Activated gamma-delta T cell treated with anti-CD3 and anti-CD28 coated beads, Interleukin-2, amount 50 U/mL, for 16 hours (primary cell): ENCODE measurements at places on chromosomes 7 and 10.

- no peak for DNase-seq
Observed at GRCh38 chr7:30817371-30817767, 46.2 kb downstream of the MINDY4 start.

DNA sequence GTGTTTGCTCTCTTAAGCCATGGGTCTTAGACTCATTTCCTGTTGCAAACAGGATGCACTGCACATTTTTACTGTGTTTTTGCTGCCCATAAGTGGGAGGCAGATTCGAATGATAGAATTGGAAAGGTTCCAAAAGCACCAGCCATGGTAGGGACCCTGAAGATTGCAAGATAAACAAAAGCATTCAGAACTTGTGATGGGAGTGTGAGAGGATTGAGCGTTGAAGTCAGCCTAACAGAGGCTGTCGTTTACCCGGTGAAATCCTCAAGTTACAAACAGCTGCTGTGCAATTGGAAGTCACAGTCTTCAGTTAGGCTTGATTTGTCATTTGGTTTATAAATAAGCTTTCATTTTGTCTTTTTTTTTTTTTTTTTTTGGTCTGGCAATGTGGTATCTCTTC is 192.7 kb upstream of the MKI67 start:
- no peak for DNase-seq

- DNase-seq = no peak
Observed at GRCh38 chr10:48604039-48604990, 558 bp downstream of the ARHGAP22 start.

DNA sequence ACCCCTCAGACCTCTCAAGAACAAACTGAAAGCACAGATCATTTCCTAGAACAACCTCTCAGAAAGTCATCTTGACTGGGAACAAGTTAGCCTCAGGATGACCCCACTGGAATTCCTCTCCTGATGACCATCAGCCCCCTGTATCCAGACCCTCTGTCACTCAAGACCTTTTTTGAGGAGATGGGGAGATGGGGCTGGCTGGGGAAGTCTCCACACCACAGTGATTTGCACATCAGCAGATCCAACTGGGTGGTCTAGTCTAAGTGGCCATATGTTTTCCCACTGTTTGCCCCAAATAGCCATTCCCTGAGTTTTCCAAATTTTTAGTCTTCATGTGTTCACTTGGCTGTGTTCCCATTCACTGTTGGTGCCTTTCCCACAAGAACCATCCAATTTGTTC is 452.4 kb upstream of the NPVF start:
- no peak for DNase-seq

GRCh38 chr7:127252778-127253280 is at the start of gene GRM8:
Gene GRM8 (minus strand): TSS chr7:127252941.
- no peak for DNase-seq

- no peak for DNase-seq
Observed at GRCh38 chr7:118109607-118110006, 74.4 kb upstream of the LSM8 start.

GRCh38 chr7:50657341-50657873 is 92.2 kb upstream of the DDC start:
- no peak for DNase-seq

GRCh38 chr10:113539789-113540188 is 13.1 kb upstream of the HABP2 start:
- no peak for DNase-seq

GRCh38 chr10:115514895-115515294 is 421.7 kb downstream of the ATRNL1 start:
- no peak for DNase-seq

DNA sequence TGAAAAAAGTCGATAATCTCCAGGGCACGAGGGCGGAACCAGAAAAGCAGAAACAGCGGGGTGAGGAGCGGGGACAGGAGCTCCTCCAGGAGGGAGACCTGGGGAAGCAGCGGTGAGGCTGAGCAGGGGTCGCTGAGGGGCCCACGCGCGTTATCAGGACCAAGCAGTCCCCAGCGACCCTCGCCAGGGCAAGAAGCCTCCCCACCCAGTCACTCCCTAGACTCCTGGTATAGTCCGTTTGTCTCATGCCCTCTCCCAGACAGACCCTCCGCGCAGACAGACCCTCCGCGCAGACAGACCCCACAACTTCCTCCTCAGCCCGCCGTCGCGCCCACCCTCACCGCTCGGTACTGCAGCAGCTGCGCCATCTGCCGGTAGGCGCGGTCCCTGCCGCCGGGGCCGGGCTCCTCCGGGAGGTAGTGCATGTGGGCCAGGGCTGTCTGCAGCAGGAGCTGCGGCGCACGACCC is 6.3 kb downstream of the ATG9B start:
- DNase-seq = peak; percentile 68

DNA sequence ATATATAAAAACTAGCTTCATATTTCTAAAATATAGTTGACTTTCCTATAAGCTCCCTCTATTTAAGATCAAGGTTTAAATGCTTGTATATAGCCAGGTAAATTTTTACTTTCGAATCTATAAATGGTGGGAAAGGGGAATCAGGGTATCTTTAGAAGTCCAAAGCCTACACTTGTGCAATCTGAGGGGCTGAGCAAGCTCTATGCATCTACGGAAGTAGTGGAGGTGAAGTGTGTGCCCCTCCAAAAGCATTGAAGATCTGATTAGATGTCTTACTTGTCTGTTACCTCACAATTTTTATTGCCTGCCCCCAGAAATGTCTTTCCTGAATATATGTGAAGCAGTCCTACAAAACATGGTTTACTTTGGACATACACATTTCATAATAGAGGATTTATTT is 1.6 kb downstream of the AKAP9 start:
- DNase-seq = no peak

GRCh38 chr7:84548366-84549365 is 354.1 kb upstream of the SEMA3A start:
- no peak for DNase-seq

GRCh38 chr10:7438196-7438986 is 27.6 kb upstream of the SFMBT2 start:
- no peak for DNase-seq

GRCh38 chr10:80585812-80586211 is 48.1 kb downstream of the SH2D4B start:
- no peak for DNase-seq

DNA sequence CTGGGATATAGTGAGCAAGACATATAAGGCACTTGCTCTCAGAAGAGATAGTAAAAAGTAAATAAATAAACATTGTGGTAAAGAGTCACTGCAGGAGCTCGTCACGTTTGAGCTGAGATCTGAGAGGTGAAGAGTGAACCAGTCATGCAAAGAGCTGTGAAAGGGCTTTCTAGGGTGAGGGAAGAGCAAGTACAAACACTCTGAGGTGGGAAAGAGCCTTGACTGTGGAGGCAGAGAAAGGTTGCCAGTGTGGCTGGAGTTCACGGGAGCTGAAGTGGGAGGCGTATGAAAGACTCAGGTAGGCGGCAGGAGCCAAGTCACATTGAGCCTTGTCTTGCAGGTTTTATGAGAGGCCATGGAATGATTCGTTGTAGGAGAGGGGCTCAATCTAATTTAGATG is 141.0 kb downstream of the C1GALT1 start:
- no peak for DNase-seq

- DNase-seq = peak; percentile 51
Observed at GRCh38 chr7:2510909-2511768, 8.4 kb upstream of the LFNG start.

DNA sequence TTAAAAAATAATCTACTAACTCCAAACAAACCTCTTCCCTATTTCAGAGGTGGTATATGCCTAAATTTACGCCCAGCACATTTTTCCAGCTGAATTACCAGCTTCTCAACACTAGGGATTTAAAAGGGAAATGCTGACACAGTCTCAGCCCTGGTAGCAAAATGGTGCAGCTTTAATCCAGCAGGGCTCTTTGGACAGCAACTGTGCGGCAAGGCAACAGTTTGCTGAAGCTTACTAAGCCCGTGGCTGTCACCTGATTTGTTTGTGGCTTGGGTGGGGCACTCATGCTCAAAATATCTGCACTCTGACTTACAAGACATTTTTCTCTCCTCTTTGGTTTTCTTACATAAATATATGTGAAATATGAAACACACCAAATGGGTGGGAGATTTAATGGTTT is 206.7 kb downstream of the POU6F2 start:
- no peak for DNase-seq

DNA sequence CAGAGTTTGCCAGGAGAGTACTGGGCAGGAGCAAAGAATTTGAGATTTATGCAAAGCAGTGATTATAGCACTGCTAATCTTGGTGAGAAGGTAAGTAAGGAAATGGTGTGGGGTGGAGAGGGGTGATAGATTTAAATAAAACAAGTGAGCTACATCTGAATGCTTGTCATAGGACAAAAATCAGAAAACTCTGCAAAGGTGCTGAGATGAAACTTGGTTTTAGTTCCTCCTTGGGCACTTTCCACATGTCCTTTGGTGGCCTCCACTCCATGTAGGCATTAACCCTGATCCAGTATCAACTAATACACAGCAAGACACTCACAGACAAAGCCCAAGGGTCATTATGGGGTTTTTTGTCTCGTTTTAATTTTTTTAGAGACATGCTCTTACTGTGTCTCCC is 25.7 kb upstream of the FAM107B start:
- DNase-seq = no peak

DNA sequence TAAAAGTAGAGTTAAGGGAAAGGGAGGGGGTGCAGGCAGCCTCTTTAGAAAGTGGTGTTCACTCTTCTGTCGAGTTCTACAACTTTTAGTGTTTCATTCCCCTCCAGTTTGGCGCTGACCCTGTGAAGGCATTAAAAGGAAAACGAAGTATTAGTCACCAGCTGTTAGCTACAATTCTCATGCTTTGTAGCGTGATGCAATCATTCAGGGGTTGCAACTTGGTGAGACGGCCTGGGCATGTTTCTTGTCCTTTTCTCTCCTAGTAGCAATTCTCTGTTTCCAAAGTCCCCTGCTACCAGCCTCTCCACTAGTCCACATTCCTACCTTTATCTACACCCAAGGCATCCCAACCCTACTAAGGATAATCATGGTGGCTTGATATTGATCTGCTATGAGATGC is 33.7 kb upstream of the DGKI start:
- no peak for DNase-seq

- no peak for DNase-seq
Observed at GRCh38 chr7:97218767-97219166, 101.3 kb downstream of the SDHAF3 start.

- DNase-seq = no peak
Observed at GRCh38 chr7:38274486-38274885, 1.1 kb upstream of the TARP start.

GRCh38 chr10:10830293-10830986 is 187.2 kb upstream of the CELF2 start:
- no peak for DNase-seq

- DNase-seq = no peak
Observed at GRCh38 chr7:131537571-131537978, 18.9 kb downstream of the PODXL start.

DNA sequence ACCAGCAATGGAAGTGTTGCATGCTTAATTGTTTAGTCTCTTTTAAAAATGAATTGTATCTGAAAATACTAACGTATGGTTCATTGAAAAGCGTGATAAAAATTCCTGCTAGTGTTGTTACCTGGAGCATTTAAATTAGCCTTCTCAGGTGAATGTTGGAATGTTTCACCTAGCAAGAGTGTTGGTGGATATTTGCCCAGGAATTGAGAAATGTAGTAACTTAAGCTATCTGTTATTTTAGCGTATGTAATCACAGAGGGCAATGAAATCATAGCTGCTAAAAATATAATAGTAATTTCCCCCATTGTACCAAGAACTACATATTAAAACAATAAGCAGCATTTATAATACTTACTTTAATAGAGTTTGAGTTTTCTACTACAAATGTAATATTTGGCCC is 166.1 kb upstream of the KIAA1217 start:
- DNase-seq = no peak

DNA sequence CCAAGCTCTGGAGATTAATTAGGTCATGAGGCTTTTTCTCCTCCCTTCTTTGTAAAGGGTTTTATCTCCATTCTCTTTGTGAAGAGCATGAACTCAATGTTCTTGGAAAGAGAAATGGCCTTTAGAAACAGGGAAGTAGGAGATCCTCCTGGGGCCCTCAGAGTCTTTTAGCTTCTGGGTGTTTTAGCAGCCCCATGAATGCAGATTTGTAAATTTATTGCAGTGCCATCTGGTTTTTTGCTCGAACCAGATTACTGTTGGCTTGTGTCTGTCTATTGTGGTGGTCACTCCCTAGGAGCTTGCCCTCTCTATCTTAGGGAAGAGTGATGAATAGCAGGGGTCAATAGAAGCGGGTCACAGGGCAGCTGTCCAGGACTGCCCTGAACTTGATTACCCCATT is 110.6 kb downstream of the BTRC start:
- no peak for DNase-seq

- no peak for DNase-seq
Observed at GRCh38 chr10:102581981-102582580, 62.2 kb upstream of the TRIM8 start.

DNA sequence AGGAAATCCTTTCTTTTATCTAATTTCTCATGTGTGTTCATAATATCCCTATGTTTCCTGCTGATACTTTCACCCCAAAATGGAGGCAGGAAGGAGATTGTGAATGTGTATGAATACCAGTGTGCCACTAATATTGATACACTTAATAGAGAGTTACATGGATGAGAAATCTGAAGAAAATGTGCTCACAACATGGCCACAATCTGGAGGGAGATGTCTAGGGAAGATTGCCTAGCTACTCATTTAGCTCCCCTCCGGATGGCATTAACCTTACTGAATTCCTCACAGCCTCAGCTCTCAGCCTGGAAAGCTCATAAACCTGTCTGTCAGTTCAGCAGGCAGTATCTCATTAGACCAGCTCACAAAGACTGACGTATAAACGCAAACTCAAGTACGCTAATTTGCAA is 23.4 kb upstream of the DMTF1 start:
- DNase-seq = no peak

- no peak for DNase-seq
Observed at GRCh38 chr10:104472505-104472904, 118.9 kb downstream of the CFAP58 start.

- DNase-seq = no peak
Observed at GRCh38 chr10:49748006-49748405, 14.1 kb downstream of the OGDHL start.

GRCh38 chr7:16268821-16269768 is 152.2 kb downstream of the CRPPA start:
- DNase-seq = no peak

DNA sequence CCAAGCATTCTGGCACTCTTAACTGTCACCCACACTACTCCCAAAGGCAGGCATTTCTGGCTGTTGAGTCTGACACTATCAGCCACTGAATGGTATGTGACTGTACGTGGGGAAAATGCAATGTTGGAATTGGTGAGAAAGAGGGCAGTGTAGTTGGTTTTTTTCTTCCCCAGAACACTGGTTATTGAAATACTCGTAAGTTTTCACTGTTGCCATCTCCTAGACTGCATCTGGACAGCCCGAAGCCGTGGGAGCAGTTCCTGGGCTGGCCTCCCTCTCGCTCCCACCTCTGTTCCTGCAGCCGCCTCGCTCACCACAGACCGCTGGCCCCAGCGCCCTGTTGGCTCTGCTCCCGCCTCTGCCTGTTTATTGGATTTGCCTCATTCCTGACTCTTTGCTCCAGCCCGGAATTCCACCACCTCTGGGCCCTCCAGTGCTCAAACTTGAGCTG is 5.7 kb downstream of the PLCE1 start:
- DNase-seq = no peak

- DNase-seq = peak; percentile 73
Observed at GRCh38 chr10:17029581-17030271, 99.9 kb downstream of the CUBN start.
